Stimulated activated CD8-positive, alpha-beta memory T cell treated with anti-CD3 and anti-CD28 coated beads, Interleukin-15, amount 100 ng/mL, for 48 hours (primary cell): ENCODE measurements at places on chromosomes 5 and 9.

DNA sequence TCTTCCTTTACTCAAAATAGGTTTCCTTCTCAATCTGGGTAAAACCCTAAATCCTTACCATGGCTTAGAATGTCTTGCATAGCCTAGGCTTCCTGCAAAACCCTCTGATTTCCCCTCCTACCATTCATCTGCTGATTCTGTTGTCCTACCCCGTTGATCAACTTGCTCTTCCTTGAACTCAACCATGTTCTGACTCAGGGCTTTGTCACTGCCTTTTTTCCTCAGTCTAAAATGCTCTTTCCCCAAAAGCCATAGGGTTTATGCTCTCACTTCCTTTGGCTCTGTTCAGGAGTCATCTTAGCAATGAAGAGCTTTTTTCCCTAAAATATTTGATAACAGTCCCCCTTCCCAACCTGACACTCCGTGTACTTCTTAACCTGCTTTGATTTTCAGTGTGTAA, 79.4 kb upstream of the IZUMO3 start:
- DNase-seq: no peak

- DNase-seq: no peak
Measured at GRCh38 chr9:84791643-84792042, 122.1 kb downstream of the NTRK2 start.

- no peak for DNase-seq
Measured at GRCh38 chr5:174834081-174834480, 109.7 kb downstream of the MSX2 start.

GRCh38 chr5:133257977-133258376, 206.2 kb downstream of the HSPA4 start:
- DNase-seq: peak; percentile 12

DNA sequence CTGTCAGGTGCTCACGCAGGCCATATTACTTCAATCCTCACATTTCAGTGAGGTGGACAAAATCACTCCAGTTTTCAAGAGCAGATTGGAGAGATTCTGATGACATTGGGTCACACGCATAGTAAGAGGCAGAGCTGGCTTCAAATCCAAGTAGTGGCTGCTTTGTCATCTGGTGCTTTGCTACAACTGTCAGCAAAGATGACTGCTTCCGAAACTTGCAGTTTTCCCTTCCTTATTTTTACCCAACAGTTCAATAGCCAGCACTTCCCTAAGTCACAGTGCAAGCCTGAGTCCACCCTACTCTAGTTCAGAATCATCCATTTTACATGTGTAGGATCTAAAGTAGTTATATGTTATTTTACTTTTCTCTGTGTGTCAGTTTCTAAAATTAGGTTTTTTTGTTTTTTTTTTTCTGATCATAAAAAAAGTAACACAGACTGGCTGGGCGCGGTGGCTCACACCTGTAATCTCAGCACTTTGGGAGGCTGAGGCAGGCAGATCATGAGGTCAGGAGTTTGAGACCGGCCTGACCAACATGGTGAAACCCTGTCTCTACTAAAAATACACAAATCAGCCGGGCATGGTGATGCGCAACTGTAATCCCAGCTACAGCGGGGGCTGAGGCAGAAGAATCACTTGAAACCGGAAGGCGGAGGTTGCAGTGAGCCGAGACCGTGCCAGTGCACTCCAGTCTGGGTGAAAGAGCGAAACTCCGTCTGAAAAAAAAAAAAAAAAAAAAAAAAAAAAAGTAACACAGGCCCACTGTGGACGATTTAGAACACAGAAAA, 49.6 kb downstream of the ANKDD1B start:
- DNase-seq: no peak

DNA sequence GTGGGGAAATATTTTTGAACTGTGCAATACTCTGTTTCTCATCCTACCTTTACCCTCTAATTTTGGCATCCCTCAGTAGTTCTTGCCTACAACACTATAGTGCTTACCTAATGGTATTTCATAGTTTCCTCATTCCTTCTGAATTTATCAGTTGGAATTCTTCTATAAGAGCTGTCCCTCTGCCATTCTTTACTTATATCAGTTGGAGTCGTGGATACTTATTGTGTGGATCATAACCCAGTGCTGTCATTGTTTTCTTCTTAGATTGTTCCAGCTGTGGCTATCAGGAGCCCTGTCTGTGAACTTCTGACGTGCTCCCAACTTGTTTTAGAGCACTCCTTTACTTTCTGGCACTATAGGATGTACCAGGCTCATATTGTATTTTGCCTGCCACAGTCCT, 146.1 kb upstream of the OTULINL start:
- DNase-seq: no peak

- DNase-seq: no peak
Measured at GRCh38 chr9:34575862-34576596, 13.5 kb downstream of the CNTFR start.

- DNase-seq: no peak
Measured at GRCh38 chr5:80964919-80965318, 4.8 kb downstream of the RASGRF2 start.

DNA sequence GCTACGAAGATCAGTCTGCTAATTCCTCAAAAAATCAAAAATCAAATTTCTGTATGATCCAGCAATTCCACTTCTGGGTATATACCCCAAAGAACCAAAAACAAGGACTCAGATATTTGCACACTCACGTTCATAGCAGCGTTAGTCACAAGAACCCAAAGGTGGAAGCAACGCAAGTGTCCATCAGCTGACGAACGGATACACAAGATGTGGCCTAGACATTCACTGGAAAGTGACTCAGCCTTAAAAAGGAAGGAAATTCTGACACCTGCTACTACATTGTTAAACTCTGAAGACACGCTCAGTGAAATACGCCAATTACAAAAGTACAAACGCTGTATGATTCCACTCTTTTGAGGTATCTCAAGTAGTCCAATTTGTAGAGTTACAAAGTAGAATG, 93.3 kb downstream of the OTULIN start:
- no peak for DNase-seq

- DNase-seq: no peak
Measured at GRCh38 chr5:95864944-95865504, 42.5 kb upstream of the GLRX start.

- DNase-seq: no peak
Measured at GRCh38 chr5:119019949-119020348, 31.6 kb upstream of the DTWD2 start.

GRCh38 chr9:75964427-75964826, 74.0 kb downstream of the PCSK5 start:
- DNase-seq: no peak

GRCh38 chr9:132602207-132602606, 19.8 kb downstream of the BARHL1 start:
- DNase-seq: no peak

- no peak for DNase-seq
Measured at GRCh38 chr5:50964746-50965653, 298.6 kb downstream of the PARP8 start.

- DNase-seq: no peak
Measured at GRCh38 chr5:125451622-125452021, 705.2 kb upstream of the ZNF608 start.

DNA sequence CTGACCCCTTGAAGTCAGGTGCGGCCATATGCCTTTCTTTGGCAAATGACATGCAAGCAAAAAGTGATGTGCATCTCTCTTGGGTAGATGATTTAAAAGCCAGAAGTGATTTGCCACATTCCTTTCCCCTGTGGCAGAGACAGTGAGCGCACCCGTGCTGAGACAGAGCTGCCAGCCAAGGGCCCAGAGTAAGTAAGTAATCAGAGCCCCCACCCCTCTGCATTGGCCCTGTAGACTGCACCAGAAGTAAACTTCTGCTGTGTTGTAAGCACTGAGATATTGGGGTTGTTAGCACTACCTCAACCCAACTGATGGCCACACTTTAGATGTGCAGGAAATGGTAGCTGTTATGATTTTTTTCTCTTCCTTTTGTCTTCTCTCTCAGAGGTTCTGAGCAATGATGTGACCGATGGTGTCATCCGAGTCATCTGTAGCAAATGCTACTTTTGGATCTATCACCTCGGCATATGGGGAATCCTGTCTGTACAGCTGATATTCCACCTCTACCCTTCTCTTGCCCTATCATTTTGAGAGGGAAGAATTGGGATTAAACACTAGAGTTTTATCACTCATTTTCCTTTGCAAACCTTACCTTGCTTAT, 58.0 kb downstream of the DOCK2 start:
- DNase-seq: no peak
